ENCODE measurements at places on chromosomes 13 and 19.

DNA sequence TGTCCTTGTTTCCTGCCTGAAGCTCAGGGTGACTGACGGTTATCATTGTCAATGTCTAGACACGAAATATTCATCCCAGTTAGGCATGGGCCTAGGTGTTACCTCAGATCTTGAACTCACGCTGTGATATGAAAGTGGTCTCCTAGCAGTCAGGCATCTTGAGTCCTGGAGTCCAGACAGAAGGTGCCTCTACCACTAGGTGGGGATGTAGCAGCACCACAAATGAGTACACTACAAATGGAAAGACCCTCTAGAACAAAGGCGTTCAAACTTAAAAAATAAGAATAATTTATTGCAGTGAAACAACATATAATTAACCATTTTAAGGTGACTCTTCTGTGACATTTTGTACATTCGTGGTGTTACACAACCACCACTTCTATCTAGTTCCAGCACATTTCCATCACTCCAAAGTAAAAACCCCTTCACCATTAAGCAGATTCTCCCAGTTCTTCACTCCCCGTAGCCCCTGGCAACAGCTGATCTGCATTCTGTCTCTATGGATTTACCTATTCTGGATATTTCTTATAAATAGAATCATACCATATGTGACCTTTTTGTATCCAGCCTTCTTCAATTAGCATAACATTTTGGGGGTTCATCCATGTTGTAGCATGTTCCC lies 11.9 kb upstream of the FRY start:
- DNase-seq = peak; percentile 64

DNA sequence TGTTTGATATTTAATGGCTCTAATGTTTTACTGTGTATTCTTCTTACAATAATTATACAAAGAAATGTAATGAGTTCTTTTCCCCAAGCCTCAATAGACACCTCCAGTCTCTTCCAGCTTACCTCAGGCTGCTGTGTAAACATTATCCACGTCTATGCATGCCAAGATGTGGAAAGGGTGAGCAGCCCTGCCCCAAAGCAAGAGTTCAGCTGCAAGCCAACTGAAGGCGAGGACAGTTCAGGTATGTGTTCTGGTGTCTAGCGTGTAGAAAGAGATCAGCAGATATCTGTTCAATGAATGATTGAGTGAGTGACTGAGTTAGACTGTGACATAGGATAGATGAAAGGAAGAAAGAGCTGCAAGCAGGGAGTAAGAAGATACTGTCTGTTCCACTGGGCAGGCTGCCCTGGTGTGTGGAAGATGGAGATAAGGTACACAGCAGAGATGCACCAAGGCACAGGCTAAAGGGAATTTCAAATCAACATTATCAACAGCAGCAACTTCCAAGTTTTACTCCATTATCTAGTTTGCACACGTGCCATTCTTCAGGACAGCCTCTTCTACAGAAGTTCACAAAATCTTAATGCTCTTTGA lies 66.0 kb downstream of the LATS2 start:
- no peak for DNase-seq

- DNase-seq = no peak
These were observed 119.4 kb downstream of the SLC7A1 start for GRCh38 chr13:29476046-29476445.

GRCh38 chr13:111937777-111938311 lies 129.1 kb upstream of the SOX1 start:
- no peak for DNase-seq

DNA sequence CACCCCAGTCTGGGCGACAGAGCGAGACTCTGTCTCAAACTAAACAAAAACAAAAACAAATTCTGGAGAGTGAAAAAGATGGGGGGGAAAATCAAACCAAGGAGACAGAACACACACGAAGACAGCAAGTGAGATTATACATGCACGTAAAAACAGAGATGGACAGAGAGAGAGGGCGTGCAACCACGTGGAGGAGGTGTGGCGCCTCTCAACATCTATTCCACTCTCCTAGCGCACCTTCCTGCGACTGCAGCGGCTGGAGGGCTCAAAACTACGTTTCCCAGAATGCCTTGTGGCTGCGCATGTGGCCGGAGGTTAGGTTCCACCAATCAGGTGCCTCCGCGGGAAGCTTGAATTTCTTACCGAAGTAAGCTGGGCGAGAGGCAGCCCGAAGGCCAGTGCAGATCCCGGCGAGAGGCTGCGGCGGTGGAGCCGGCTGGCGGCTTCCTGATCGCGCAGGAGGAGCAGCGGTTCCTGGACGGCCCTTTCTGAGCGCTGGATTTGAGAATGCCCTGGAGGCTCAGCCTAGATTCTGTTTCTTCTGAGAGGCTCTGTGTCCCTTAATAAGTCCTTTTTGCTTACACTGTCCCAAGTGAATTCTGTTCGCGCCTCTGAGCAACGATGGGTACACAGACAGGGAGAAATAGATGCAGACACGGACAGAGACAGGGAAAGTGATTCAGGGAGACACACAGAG lies 13.1 kb upstream of the NANOS2 start:
- peak; percentile 88 for DNase-seq
